ENCODE measurements at places on chromosomes 12 and 14. TPM values are rescaled to one million over a fixed set of nuclear protein-coding genes. Genes with fewer than 3 reads are reported as not detected.

Gene NKX2-8
- total RNA-seq = not detected

Gene BMAL2
- total RNA-seq = 4.6 TPM

Gene SERPINA10
- not detected for total RNA-seq

Gene VRTN
- total RNA-seq = not detected

Gene OR6C74
- not detected for total RNA-seq

Gene KCNJ8
- 29.6 TPM for total RNA-seq

Gene CPM
- total RNA-seq = 1,228 TPM
